ENCODE measurements at places on chromosomes 7 and 10.

GRCh38 chr10:89555688-89556445, 20.5 kb upstream of the SLC16A12 start:
- no peak for DNase-seq

DNA sequence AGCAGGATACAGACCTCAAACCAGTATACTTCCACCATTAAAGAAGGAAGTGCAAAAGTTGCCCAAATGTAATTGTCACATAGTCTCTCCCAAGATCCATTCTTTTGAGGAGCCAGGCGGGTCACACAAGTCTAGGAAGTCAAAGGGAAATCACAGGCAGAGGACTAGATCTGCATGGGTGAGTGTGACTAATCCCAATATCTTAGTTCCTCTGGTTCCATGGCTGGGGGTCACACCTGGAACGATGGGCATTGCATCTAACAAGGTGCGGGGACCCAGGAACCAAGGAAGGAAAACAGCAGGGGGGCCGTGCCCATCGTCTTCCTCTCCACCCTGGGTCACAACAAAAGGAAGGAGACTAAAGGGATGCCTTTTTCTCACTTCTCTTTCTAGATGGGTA, 1138.8 kb downstream of the XPNPEP1 start:
- no peak for DNase-seq

DNA sequence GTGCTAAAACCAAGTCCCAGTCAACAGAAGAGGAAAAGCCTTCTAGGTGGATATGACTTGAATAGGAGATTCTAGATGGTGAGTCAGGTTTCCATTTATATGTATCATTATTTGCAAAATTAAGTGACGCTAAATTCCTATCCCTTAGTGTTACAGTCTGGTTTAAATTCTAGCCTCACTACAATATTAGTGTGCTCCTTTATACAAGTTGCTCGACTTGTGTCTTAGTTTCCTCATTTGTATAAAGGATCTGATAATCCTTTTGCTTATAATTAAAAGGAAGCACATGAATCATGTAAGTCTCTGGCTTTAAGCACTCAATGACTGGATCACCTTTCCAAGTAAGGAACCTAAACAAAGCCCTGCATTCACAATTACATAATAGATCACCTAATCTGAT, 105.7 kb downstream of the SVOPL start:
- no peak for DNase-seq

DNA sequence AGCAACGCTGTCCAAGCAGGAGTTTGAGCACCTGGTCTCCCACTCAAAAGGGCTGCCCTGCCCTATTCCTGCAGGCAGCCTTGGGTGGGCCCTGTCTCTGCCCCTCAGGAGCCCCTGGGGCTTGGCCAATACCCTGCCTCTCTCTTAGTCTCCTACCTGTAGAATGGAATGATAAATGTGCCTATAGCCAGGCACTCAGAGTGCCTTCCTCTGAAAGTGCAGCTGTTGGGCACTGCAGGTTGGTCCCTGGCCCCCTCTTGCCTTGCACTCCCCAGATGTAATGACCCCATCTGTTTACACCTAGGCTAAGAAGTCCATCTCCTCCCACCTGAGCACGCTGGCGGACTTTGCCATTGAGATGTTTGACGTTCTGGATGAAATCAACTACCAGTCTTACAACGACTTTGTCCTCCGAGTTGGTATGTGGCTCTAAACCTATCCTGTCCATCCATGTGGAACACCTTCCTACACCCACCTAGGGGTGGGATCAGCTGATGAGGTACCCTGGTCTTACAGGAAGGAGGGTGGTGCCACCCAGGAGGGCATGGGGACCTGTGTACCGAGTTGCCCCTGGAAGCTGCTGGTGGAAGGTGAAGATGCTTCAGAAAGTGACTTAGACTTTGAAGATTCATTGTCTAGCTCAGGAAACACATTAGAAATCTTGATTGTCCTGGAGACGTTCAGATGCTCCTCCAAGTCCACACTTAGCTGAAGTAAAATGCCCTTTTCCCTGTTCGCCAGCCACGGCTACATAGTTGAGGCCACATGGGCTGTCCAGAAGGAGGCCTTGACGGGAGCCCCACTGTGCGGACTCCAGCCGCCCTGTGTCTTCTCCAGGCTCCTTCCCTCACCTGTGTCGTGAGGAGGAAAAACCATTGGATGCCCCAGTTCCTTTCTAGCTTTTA, 134.1 kb downstream of the ADCY1 start:
- no peak for DNase-seq

DNA sequence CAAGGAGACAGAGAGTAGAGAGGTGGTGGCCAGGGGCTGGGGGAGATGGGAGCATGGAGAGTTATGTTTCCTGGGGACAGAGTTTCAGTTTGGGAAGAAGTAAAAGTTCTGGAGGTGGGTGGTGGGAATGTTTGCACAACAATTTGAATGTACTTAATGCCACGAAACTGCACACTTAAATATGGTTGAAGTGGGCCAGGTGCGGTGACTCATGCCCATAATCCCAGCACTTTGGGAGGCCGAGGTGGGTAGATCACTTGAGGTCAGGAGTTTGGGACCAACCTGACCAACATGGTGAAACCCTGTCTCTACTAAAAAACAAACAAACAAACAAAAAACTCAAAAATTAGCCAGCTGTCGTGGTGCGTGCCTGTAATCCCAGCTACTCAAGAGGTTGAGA, 137.2 kb downstream of the PFKFB3 start:
- no peak for DNase-seq

DNA sequence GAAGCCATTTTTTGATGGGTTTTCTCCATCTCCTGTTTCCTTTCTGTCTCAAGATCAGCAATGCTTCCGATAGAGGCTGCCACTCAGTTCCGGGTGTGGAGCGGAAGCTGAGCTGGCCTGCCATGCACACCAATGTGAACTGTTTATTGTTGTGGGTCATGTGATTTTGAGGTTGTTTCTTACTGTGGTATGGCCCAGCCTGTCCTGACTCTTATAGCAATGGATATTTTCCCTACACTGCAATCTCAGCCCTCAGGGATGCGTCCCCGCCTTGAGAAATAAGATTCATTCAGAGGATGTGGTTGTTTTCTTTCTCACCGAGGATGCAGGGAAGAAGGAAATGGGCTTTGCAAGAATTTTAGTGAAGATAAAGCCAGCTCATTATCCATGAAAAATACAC, 134.7 kb downstream of the PFKFB3 start:
- no peak for DNase-seq

DNA sequence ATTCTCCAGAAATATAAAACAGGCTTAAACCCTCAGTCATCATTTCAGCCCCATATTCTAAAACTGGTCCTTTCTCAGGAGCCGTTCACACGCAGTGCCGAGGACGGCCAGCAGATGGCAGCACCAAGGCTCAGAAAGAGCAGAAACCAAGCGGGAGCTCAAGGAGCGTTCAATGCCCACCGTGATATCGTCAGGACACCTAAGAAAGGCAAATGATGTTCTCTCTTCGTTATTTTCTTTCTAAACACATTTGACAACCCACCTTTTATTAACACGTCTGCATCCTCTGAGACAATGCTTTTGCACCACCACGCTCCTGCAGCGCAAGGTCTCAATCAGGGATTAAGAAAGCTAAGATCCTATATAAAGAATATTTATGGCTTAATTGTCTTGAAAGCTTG, 45.7 kb upstream of the RBM33 start:
- peak; percentile 63 for DNase-seq

DNA sequence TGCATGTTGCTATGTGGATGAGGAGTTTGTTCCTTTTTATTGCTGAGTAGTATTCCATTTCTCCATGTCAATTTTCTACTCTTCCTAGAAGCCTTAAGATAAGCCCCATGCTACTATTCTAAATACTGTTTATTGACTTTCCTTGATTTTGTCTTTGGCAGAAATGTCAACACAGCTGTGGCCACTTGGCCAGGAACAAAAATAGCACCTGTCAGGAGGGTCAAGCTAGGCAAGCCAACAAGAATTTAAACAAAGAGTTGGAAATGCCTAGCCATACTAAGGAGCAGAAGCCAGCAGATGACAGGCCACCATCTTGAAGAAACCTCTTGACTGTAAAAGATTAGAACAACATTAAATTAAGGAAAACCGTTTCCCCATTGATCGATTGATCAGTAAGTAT, 34.7 kb downstream of the JAZF1 start:
- no peak for DNase-seq
